ENCODE measurements at places on chromosomes 4 and X. TPM values are rescaled to one million over a fixed set of nuclear protein-coding genes. Genes with fewer than 3 reads are reported as not detected.

The CCKAR gene
- not detected for total RNA-seq

The C1QTNF7 gene
- not detected for total RNA-seq

The ARHGAP4 gene
- total RNA-seq: 242 TPM

The COQ2 gene
- 11.6 TPM for total RNA-seq

The GPR82 gene
- not detected for total RNA-seq

DNA sequence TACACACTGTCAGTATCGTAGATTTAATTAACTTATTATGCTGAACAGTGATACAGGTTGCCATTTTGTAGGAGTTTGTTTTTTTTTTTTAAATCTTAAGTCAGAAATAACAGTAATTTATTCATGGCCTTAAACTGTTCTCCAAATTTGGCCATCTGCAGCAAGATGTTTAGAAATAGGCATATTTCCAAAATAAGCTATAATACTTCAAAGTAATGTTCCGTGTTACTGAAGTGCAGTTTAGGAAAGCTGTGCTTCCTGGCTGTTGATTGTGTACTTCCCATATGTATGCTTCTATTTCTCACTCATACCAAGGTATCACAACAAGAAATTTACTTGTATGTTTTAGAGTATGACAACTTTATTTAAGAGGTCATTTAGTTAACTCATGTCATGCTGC lies 28.9 kb downstream of the CPEB2 start:
- no peak for DNase-seq

DNA sequence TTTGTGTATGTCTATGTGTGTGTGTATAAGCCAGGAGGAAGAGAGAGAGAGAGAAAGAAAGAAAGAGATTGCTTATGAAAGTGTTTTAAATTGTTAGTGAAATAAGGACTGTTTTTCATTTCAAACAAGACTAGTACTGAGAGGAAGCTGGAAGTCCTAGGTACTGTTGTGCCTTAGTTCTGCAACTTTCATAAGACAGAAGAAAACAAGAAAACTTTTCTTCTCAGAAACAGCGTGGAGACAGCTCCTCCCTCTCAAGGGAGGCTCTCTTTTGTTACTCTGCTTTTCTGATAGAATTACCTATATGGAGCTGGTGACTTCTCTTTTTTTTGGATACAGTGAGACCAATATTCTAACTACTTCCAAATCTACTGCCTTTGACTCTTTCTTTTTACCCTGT lies 62.5 kb downstream of the BANK1 start:
- DNase-seq: no peak

GRCh38 chr4:152530600-152530999 lies 5.3 kb downstream of the FBXW7 start:
- DNase-seq: no peak

GRCh38 chr4:52864793-52865192 lies 2.7 kb downstream of the RASL11B start:
- DNase-seq: no peak

DNA sequence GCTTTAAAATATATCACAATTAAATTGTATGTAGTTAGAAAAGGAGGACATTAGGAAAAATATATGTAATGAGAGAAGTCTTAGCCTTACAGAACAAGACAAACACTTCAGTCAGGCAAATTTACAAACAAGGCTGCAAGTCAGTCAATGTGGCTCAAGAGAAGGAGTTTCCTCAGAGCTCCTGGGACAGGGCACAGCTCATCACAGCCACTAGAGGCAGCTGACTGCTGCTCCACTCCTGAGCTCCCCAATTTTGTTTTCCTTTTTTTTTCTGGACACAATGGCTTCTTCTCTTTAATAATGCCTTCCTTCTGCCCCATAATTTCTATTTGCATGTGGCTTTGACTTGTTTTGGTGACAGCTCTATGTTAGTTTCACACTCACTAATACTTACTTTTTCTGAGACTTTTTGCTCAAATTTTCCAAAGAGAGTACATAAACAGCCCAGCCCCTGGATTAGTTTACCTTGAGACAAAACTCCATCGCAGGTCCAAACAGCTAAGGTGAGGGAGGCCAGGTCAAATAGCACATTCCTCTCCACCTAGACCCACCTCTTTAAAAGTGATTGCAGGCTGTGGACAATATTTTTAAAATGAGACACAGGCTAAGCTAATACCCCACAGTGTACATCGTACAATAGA lies 850.4 kb upstream of the FRG1 start:
- no peak for DNase-seq

DNA sequence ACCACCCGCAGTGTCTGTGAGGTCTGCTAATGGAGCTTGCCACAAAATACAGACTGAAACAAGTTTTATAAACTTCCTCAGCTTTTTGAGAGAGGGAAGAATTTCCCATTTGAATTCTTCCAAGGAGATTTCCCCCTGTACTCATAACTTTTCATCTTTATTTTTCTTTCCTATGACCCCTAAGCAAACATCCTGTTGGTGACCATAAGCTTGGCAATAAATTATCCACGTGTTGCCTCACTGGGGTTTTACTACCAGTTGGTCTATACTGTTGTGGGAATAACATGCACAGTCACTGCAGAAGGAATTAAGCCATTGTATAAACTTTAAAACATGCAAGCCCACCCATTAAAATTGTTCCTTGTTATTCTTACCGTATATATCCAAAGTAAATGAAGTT lies 86.2 kb downstream of the SLC39A8 start:
- DNase-seq: no peak

DNA sequence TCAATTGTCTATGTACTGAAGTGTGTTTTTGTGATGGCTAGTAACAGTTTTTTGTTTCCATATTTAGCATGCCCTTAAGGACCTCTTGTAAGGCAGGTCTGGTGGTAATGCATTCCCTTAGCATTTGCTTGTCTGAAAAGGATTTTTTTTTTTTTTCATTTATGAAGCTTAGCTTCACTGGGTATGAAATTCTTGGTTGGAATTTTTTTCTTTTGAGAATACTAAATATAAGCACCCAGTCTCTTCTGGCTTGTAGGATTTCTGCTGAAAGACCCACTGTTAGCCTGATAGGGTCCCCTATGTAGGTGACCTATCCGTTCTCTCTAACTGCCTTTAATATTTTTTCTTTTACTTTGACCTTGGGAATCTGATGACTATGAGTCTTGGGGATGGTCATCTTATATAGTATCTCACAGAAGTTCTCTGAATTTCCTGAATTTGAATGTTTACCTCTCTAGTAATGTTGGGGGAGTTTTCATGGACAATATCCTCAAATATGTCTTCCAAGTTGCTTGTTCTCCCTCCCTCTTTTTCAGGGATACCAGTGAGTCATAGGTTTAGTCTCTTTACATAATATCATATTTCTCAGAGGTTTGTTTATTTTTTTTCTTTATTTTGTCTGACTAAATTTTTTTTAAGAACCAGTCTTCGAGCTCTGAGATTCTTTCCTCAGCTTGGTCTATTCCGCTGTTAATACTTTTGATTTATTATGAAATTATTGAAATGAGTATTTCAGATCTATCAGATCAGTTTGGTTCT lies 157.1 kb upstream of the PGRMC2 start:
- no peak for DNase-seq

- no peak for DNase-seq
Measured at GRCh38 chrX:119887721-119888425, 7.8 kb upstream of the AKAP14 start.

- DNase-seq: no peak
Measured at GRCh38 chr4:119135721-119136121, at the start of gene MYOZ2. Gene MYOZ2, plus strand, starts transcription at chr4:119135832. Its CDS starts 694 bp downstream, at chr4:119136526.

GRCh38 chr4:6404611-6405396 lies 67.6 kb downstream of the PPP2R2C start:
- no peak for DNase-seq

DNA sequence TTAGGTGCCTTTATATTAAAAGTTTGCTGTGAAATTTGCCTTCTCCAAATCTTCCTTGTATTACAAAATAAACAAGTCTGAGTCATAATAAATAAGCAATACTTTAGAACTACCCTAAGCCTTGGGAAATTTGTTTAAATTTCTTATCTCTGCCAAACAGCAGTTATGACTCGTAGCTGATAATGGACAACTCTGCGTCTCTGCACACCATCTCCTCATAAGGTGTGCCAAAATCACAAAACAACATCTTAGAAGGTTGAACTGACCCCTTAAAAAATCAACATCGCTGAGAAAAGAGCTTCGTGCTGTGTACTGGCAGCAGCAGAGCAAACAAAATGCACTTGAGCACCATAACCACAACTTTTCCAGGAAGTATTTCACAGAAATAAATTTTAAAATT lies 22.0 kb downstream of the OR13H1 start:
- DNase-seq: no peak

DNA sequence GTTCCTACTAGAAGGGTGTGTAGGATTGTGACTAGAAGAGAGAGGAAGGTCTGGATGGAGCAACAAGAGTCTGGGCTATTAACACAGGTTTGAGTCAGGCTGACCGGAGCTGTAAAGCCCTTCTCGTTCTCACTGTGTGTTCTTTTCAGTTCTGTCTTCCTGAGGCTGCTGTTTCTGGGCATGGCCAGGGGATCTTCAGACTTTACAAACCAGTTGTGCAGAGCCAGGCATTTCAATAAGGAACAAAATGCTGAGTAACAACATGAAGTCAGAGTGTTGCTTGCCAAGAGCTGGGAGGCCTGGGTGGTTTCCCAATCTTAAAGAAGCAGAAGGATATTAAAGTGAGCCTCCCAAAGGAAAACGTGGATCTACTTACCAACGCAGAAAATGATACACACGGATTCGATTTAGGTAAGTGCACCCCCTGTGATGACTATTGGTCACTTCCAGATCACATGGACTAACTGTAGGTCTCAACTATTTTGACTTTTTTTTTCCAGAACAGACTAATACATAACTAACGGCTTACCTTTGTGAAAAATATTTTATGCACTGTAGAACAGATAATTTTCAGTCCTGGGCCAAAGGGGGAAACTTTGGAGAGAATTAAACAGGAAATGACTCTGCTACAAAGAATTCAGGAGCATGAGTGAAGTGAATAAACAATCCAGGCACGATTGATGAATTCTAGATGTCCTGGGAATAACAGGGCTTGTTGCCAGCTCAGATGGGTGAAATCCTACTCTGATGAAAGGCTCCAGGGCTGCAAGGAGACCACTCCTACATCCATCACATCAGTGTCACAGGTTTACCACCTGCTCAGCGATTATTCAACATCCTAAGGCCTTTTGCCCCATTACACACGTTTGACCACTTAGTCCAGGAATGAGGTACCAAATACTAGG lies 94.5 kb downstream of the ANXA3 start:
- no peak for DNase-seq

GRCh38 chr4:89242864-89243732 lies 64.5 kb downstream of the GPRIN3 start:
- peak; percentile 84 for DNase-seq

DNA sequence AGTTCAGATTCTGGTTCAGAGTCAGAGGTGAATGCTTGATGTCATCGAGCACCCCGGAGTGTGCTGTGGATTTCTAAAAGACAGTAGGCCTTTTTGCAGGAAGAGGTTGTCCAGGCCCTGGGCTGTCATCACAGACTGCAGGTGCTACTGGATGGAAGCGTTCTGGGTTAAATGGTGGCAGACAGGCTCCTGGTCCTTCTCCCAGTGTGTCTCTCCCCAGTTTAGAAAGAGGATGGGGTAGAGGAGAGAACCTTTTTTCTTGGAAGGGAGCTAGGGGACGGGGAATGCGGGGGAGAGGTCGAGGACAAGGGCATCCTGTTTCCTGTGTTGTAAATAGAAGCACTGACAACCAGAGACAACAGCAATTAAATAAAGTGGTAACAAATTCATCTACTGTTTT lies 102.3 kb upstream of the NUDT6 start:
- DNase-seq: no peak

DNA sequence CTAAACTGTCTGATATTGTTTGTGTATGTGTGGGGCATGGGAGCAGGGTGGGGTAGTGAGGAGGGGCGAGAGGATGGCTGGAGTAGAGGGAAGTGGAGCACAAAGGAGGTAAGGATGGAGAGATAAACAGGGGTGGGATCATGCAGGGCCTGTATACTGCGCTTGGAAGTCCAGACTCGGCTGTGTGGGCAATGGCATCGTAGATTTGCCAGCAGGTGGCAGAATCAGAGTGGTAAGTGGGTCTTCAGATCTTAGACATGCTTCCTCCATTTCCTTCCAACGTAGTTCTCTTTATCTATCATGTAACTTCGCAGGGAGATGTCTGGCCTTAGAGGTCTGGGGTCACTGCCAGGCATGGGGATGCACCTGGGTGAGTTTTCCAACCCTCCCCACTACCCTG lies 155.5 kb downstream of the PDGFRA start:
- DNase-seq: peak; percentile 84

DNA sequence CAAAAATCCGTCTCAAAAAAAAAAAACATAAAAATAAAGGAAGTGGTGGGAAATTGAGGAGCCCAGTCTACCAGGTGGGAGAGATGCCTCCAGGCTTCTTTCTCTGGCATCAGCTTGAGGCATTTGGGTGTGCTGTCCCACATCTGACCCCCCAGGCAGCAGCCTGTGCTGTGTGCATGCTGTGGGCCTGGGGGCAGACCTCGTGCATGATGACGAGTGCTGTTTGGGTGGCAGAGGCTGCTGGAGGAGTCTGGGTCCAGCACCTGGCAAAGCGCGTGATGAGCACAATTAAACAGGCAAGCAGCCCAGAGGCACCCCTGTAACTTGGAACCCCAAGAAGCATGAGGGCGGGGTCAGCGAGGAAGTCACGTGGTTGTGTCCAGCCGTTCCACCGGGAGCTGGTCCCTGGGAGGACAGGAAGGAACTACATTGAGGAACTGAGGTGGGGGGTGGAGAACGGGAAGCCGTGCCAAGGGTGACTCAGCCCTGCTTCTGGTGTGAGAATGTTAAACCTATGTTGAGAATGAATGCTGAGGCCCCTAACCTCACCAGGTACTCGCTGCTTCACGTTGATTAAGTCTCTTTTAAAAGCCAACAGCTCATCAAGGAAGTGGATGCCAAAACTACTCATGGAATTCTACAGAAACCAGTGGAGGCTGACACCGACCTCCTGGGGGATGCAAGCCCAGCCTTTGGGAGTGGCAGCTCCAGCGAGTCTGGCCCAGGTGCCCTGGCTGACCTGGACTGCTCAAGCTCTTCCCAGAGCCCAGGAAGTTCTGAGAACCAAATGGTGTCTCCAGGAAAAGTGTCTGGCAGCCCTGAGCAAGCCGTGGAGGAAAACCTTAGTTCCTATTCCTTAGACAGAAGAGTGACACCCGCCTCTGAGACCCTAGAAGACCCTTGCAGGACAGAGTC lies 6.1 kb downstream of the TACC3 start:
- DNase-seq: no peak

DNA sequence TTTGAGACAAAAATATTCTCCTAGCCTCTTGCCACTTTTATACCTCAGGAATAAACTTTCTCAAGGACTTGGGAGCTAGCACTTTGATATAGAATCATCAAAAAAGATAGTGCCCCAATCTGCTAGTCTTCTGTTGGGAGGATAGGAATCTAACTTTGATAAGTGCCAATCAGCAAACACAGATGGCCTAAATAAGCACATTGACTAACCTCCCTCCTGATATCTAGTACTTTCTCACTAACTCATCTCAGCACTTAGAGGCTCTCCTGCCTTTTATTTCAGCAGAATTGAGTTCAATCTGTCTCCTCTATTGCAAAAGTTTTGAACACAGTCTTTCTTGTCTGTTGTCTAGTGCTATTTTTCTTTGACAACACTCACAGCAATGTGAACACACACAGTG lies 798.4 kb upstream of the FTHL17 start:
- DNase-seq: no peak
